ENCODE measurements at places on chromosomes 11 and 22. TPM values are rescaled to one million over a fixed set of nuclear protein-coding genes. Genes with fewer than 3 reads are reported as not detected.
A peak's percentile ranks its signal among the peaks of the same experiment; 100 is the strongest.

GATD1 gene
- total RNA-seq: 40.6 TPM

DNA sequence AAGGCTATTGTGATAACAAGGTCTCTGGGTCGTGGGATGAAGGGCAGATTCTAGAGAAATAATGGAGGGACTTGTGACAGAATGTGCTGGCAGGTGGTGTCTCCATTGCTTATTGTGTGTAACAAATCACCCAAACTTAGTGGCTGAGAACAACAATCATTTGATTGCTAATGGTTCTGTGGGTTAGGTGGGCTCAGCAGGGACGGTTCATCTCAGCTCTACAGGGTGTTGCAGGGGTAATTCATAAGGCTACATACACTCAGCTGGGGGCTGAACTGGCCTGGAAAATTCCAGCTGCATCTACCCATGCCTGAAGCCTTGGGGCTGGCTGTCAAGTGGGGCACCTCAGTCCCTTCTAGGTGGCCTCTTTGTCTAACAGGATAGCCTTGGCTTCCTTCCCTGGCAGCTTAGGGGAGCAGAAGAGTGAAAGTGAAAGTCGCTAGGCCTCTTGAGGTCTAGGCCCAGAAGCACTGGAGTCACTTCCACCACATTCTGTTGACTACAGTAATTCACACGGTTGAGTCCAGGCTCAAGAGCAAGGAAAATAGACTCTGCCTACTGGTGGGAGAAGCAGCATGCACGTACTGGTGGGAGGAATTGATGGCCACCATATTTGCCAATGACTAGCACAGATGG, 308.9 kb downstream of the MN1 start:
- DNase-seq: no peak

ZP1 gene
- total RNA-seq: not detected

GRCh38 chr11:72738199-72739141, 13.7 kb downstream of the ARAP1 start:
- peak; percentile 68 for DNase-seq

DNA sequence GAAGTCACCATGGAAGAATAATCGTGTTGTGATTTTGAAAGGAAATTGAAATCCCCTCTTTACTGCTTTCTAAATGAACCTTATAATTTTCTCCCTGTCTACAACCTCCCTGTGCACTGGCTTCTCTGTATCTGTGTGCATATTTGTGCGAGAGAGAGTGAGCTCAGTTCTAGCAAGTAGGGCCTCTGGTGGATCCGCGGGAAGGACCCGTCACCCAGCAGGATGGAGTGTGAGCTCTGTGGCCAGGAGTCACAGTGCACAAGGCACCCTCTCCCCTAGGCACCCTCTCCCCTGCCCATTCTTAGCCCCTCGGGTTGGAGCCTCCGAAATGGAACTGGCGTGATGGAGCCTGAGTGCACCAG, 109.0 kb downstream of the TRIM29 start:
- no peak for DNase-seq

FAM111B gene
- 42.9 TPM for total RNA-seq

GRCh38 chr11:133723056-133723455, 122.3 kb downstream of the SPATA19 start:
- DNase-seq: no peak

GRCh38 chr11:35040221-35040942, 98.6 kb upstream of the CD44 start:
- DNase-seq: no peak

OR51B4 gene
- not detected for total RNA-seq

- peak; percentile 54 for DNase-seq
These were observed 2.8 kb upstream of the LIF start for GRCh38 chr22:30249049-30250038.

DNA sequence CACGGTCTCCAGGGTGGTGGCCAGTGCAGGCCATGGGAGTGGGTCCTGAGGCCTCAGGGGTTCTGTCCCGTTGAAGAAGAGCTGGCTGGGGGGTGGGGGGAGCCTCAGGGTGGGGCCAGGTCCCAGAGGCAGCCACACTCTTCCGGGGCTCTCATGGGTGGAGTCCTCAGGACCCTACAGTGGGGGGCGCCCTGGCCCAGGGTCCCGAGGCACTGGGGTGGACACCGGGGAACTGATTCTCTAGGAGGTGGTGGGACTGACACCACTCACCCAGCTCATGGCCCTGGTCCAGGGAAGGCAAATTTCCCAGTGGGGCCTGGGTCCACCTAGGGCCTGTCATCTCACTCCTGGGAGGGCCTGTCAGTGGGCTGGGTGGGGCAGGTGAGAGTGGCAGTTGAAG, 12.8 kb downstream of the GGT5 start:
- DNase-seq: no peak

DNA sequence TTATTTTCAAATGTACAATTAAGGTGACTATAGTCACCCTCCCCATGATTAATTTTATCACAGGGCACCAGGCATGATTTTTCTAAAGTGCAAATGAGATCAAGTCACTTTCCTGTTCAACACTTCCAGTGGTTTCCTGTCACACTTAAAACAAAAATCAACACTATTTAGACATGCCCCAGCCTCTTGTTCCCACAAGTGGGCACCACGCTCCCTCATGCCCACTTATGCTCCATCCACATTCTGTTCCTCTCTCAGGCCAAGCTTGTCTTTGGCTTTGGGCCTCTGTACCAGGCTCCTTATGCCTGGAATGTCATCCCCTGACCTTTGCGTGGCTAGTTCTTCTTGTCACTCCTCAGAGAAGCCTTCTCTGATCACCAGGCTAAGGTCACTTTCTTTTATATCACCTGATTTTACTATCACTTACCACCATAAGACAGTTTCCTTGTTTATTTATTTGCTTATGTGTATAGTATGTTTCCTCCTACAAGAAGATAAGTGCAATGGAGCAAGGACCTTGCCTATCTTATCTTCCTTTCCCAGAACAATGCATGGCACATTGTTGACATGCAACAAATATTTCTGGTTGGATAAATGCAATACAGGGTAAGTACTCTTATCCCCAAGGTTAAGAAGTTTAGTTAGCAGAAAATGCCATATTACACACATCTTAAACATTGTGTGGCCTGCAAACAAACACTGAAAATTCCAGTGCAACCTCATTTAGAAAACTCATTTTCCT, 50.9 kb upstream of the PANX1 start:
- DNase-seq: peak; percentile 43

- no peak for DNase-seq
These were observed 2.1 kb upstream of the CACNA1I start for GRCh38 chr22:39568278-39568981.

BAIAP2L2 gene
- 3.2 TPM for total RNA-seq

DNA sequence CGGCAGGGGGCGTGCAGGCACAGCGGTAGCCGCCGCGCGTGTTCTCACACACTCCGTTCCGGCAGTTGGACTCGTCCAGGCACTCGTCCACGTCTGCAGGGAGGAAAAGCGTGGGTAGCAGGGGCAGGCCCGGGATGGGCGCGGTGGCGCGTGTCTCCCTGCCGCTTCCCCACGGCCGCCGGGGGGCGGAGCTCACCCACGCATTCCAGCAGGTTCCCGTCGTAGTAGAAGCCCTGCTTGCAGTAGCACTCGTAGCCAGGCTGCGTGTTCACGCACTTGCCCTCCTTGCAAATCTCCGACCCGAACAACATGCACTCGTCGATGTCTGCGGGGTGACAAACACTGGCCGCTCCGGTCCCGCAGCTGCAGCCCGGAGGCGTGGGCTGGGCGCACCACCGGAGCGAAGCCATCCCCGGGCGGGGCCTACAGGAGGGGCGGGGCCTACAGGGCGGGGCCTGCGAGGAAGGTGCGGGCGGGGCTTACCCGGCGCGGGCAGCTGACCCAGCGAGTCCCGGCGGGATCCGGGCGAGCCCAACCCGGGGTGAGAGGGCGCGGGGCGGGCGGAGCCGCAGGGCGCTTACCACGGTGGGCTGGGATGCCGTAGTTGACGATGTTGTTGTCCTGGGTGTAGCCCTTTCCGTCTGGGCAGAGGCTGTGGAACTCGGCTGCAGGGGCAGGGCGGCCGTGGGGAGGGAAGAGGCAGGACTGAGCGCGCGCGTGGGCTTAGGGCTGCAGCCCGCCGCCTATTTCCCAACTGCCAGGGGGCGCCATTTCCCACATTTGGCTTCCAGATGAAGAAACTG, 15.6 kb downstream of the SCYL1 start:
- DNase-seq: peak; percentile 85

- DNase-seq: peak; percentile 59
These were observed 28.8 kb downstream of the TBC1D22A start for GRCh38 chr22:46791201-46791731.

- peak; percentile 30 for DNase-seq
These were observed 669 bp downstream of the RPL27A start for GRCh38 chr11:8683115-8683807.

FUT4 gene
- total RNA-seq: 5.6 TPM

DNA sequence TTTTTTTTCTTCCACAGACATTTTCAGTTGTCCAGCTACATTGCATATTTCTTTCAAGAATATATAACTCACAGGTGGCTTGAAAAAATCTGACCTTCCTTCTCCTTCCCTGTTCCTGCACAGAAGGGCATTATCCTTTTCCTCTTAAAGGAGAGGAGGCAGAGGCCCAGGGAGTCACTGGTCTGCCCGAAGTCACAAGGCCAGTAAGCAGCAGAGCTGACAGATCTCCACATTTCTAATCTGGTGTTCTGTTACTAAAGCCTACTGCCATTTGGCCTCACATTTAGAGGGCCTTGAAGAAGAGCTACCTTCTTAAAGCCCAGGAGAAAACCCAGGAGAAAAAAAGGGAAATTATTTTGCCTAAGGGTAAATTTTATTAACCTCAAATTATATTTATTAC, 12.3 kb downstream of the ENDOD1 start:
- no peak for DNase-seq

GRCh38 chr11:86039094-86039493, 29.8 kb downstream of the PICALM start:
- DNase-seq: no peak

- no peak for DNase-seq
These were observed 25.8 kb downstream of the TNRC6B start for GRCh38 chr22:40203572-40203971.

- no peak for DNase-seq
These were observed 3.8 kb downstream of the ZBTB16 start for GRCh38 chr11:114063149-114063828.

OLFML1 gene
- 27.1 TPM for total RNA-seq

- peak; percentile 41 for DNase-seq
These were observed at the start of gene UCP2 for GRCh38 chr11:73982595-73982989. Gene UCP2, minus strand, starts transcription at chr11:73982843. Its CDS starts 4,465 bp downstream, at chr11:73978378.

SEPTIN3 gene
- total RNA-seq: not detected

- DNase-seq: no peak
These were observed 520.8 kb downstream of the NELL1 start for GRCh38 chr11:21190181-21190580.

- DNase-seq: peak; percentile 34
These were observed 9.7 kb upstream of the NEFH start for GRCh38 chr22:29470159-29470855.

DNA sequence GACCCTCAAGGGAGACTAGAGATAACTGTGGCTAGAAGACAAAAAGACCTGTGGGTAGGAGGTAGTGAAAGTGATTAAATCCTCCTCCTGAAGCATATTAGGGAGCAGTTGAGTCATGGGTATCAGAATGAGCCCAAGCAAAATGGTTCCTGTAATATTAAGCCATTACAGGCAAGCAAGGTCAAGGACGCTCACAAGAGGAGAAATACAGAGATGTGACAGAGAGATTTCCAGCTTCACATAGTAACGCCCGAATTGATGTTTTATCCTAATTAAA, 77.7 kb downstream of the FAM76B start:
- no peak for DNase-seq

GRCh38 chr11:107591378-107592230, 657 bp downstream of the ELMOD1 start:
- DNase-seq: no peak

DNA sequence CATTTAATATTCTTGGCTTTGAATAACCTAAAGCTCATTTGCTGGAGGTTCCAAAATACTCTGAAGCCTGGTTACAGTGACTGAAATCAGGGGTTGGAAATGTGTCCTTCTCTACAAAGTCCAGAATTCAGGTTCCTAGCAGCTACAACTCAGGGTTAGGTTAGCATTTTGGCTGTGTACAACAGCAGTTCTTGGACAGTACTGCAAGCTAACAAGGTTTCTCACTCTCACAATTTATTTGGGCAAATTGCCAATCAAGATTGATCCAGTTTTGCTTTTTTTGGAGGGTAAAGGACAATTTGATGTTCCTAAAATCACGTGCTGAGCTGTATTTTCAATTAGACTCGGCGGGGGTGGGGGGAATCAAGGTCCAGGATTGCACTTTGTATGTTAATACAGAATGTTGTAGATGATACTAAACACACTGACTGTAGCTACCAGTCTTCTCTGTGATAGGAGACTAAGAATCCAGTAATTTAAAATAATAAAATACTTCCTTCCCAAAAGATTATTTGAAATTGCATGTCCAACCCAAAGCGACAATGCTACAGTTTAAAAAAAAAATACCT, 49.7 kb upstream of the RAPSN start:
- DNase-seq: no peak

CST6 gene
- not detected for total RNA-seq

DNA sequence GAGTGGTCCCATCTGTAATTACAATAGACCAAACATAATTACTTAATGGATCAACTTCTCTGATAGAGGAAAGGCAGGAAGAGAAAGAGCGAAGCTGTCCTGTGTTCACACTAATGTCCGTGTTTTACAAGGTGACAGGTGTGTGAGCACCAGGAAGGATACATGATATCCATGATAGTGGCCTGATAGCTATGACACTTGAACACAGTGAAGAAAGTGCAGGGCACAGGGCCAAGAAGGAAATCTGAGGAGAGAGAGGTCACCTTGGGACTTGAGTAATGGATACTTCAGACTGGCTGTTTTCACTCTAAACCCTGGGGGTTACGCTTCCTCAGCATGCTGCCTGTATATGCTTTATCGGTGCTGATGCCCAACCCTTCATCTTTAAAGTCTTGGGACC, 29.4 kb downstream of the TUB start:
- DNase-seq: no peak

GRCh38 chr11:9842923-9843322, 179.0 kb downstream of the SWAP70 start:
- DNase-seq: no peak

TMEM80 gene
- total RNA-seq: 3.6 TPM

DNA sequence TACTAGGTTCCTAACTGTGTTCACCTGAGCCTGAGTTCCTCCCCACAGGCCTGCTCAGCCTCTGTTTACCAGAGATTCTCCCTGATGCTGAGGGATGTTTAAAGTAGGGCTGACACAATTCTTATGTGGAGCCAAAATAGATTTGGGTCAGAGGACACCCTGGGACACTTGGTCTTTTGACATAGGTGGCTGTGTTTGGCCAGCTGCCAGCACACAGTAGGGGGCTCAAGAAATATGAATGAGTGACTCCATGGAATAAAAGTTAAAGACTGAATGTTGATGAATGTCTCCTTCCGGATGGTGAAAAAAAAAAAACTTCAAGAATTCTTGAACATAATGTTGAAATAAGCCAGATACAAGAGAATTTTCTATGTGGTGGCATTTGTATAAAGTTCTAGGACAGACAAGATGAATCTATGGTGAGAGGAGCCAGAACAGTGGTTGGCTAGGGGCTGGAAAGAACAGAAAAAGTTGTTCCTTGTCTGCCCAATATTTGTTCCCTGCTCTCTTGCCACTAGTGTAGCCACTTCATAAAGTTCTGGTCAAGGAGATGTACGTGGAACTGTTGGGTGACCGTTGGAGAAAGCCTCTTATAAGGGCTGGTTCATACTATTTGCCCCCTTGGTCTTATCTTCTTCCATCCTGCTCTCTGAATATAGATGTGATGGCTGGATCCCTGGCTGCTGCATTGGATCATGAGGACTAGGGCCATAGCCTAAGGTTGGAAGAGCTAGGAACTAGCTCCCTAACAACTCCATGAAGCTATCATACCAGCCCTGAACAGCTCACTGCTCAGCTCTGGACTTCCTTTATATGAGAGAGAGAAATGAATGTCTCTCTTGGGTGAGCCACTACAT, 40.3 kb upstream of the SMTN start:
- DNase-seq: no peak

SLC15A3 gene
- total RNA-seq: 18.2 TPM

- DNase-seq: no peak
These were observed 459.3 kb downstream of the NTM start for GRCh38 chr11:131829725-131830124.

Measured in fibroblast of the aortic adventitia (primary cell).